Effector CD8-positive, alpha-beta T cell (primary cell): ENCODE measurements at places on chromosomes 5 and 9.

DNA sequence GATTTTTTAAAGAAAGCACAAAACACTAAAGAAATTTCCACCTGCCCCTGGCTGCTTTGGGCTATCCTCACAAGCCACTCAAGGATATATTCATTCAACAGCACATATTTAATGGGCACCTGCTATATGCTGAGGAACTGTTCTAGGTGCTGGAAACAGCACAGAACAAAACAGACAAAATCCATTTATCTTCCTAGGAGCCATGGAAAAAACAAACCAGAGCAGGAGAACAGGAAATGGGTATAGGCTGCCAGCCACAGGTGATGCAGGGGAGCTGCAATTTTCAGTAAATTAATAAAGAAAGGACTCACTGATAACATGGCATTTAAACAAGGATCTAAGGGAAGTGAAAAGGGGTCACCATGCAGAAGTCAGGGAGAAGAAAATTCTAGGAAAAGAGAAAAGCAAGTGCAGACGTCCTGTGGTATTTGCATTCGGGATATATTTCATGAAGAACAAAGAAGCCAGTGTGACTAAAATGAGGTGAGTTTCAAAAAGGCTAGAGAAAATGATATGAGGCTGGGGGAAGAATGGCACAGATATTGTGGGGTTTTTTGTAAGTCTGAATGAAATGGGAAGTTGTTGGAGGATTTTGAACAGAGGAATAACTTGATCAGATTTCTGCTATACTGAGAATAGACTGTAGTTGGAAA lies 152.2 kb downstream of the ADAMTSL1 start:
- no peak for DNase-seq

DNA sequence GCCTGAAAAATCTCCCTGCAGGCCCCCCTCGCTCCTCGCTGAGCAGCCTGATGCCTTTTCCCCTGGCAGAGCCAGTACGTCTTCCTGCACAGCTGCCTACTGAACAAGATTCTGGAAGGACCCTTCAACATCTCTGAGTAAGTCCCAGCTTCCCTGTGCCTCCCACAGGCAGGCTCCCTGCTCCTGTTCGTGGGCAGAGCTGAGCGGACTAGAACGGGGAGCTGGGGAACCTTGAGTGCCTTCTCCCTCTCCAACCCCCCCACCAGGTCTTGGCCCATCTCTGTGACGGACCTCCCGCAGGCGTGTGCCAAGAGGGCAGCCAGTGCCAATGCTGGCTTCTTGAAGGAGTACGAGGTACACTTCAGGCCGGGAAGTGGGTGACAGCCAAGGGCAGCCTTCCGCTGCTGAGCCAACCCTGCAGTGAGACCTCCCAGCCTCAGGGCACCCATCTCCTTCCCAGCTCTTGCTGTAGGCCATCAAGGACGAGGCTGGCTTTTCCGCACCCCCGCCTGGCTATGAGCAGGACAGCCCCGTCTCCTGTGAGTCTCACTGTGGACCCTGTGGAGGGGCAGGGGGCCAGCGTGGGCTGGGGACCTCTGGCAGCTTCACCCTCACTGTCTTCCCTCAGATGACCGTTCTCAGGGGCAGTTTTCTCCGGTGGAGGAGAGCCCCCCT lies 21.1 kb upstream of the SPTLC1 start:
- DNase-seq, result no peak

- DNase-seq, result no peak
Observed at GRCh38 chr9:24144796-24145195, 318.8 kb upstream of the ELAVL2 start.

- DNase-seq, result no peak
Observed at GRCh38 chr5:130627145-130627544, 537.9 kb downstream of the HINT1 start.

DNA sequence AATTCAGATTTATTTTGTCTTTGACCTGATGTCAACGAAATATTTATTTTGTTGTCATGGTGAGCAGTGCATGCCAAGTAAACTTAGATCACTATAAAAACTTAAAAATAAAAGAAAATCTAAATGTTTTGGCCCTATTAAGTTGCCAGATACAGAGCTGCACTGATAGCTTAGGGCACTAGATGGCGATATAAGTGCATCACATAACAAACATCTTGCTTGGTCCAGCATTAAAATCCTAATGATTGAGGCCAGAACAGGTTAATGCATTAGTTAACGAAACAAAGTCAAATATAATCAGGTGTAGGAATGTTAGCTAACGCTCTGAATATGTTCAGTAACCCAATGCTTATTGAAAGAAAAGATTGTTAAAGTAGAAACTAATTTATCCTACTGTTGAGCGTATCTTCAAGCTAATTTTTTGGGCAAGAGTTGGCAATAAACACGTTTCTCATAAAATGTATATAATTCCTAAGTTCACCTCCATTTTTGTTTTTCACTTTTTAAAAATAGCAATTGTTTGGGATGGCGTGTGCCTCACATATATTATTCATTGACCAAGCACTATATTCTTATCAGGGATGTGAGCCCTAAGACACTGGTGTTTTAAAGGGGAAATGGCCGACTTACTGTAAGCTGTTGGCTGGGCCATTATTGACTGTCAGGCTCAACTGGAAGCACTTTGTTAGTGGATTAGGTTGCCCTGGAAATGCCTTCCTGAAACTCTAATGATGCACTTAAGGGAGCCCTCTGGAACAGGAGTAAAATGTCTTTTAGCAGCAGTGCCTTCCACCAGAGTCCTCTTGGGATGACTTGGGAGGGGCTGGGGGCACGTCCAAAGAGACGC lies 33.3 kb downstream of the KCTD16 start:
- DNase-seq, result no peak

GRCh38 chr5:15238006-15238405 lies 262.0 kb upstream of the FBXL7 start:
- DNase-seq, result no peak

DNA sequence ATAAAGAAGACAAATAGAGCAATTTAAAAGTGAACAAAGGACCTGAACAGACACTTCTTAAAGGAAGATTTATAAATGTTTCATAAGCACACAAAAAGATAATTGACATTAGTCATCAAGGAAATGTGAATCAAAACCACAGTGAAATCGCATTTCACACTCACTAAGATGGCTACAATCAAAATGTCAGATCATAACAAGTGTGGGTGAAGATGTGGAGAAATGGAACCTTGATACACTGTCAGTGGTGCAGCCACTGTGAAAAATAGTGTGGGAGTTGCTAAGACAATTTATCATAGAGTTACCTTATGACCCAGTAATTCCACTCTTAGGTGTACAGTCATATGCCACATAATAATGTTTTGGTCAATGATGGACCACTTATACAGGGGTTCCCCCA lies 54.5 kb upstream of the HTR4 start:
- no peak for DNase-seq

GRCh38 chr5:59245198-59245597 lies 648.3 kb downstream of the PDE4D start:
- DNase-seq, result no peak
